ENCODE measurements at places on chromosomes 4 and X.

- DNase-seq: no peak
Observed at GRCh38 chr4:89109841-89110540, 1.3 kb upstream of the TIGD2 start.

DNA sequence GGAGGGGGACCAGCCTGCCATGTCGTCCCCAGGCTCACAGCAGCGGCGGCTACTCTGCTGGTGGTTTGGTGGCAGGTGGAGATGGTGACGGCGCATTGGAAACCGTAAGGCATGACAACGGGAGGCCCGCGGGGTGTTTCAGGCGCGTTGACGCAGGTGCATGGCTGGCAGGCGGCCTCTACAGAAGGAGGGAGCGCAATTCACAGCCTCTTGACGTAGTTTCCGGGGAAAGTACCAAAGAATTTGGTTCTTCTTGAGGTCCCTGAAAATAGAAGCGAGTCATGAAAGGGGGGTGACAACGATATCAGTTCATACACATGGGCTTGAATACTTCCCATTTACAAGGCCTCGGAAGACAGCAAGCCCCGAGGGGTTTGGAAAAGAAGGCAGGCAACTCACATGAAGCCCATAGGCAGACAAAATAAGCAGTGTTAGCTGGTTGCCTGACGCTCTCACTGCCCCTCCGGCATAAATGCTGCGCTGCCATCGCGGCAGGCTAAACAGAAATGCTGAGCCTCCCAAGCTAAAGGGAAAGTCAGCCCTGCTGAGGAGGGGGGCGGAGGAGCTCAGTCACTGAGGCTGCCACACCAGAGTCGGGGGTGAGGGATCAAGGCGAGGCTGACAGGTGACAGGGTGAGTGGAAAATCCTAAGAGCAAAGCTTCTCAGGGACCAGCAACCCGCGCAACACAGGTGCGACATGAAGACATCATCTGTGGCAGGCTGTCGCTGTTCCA is 52.3 kb upstream of the PDLIM3 start:
- no peak for DNase-seq

- no peak for DNase-seq
Observed at GRCh38 chr4:70838204-70838603, 1.5 kb downstream of the GRSF1 start.

GRCh38 chr4:88940506-88940905 is 116.5 kb downstream of the FAM13A start:
- DNase-seq: no peak

- no peak for DNase-seq
Observed at GRCh38 chrX:23765449-23765848, 17.5 kb upstream of the SAT1 start.

DNA sequence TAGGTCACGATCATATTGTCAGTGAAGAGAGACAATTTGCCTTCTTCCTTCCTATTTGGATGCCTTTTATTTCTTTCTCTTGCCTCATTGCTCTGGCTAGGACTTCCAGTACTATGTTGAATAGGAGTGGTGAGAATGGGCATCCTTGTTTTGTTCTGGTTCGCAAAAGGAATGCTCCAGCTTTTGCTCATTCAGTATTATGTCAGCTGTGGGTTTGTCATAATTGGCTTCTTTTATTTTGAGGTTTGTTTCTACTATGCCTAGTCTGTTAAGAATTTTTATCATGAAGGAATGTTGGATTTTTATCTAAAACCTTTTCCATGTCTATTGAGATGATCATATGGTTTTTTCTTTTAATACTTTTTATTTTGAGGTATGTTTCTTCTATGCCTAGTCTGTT is 152.3 kb upstream of the MAD2L1 start:
- no peak for DNase-seq
